ENCODE measurements at places on chromosomes 2 and 18.

GRCh38 chr2:109342930-109343329 is 213.9 kb downstream of the SH3RF3 start:
- DNase-seq, result no peak

GRCh38 chr2:50491541-50492476 is 540.1 kb downstream of the NRXN1 start:
- no peak for DNase-seq

GRCh38 chr2:9954136-9954535 is 2.6 kb downstream of the GRHL1 start:
- DNase-seq, result no peak

DNA sequence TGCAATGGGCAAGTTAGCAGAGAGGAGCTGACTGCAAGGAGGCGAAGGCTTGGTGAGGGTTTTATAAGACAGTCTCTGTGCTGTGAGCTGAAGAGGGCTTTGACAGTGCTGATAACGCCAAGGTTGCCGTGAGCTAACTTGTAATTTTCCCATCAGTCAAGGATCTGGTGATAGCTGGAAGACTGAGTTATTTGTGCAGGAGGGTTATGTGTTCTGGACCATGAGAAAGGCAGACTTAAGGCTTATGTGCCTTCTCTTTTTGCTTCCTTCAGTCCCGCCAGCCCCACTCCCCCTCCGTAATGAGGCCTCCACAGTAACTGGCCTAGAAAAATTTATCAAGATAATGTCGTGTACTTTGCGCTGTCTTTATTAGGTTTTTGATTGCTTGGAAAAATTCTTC is 94.6 kb downstream of the RTP5 start:
- DNase-seq, result peak; percentile 20

DNA sequence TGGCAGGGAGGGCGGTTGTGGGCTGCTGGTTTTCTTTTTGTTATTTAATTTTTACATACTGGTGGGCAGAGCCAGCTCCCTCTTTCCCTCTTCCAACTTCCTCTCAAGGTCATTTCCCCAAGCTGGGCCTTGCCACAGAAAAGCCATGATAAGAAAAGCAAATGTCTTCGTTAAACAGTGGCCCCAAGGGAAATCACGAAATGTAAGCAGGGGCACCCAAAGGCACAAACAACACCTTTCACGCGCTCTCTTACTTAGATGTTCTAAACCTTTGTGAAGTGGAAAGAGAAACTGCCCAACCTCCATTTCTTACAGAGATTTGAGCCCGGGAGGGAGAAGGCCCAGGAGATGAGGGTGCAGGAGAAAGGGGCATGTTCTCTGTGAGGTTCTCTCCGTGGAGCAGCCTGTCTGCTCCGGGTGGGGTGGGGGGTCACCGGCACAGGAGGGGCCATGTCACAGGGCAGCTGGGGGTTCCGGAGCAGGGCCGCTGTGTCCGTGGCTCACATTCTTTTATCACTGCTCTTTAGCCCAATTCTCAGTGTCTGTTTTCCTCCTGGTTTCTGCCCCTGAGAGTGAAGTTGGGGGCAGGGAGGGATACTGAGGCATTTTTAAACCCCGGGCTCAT is 190.7 kb upstream of the GATA6 start:
- no peak for DNase-seq

DNA sequence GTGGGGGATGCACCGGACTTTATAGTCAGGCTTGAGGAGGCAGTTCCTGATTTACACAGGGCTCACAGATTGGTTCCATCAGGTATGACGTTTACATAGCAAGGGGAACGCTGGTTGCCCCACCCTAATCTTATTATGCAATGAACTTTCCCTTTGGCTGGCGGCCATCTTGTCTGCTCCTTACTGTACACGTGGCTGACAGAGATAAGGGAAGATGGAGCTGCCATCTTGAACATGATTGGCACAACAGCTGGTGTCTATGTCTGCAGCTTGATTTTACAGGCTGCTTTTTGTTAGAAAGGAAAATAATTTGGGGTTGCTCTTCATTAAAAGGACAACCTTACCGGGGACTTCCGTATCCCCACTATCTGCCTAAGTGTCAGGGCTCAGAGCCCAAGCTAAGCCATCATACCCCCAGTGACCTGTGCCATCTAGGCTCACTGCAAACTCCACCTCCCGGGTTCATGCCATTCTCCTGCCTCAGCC is 33.5 kb upstream of the ATG16L1 start:
- no peak for DNase-seq

GRCh38 chr2:36770542-36771287 is 74.2 kb downstream of the VIT start:
- DNase-seq, result no peak

DNA sequence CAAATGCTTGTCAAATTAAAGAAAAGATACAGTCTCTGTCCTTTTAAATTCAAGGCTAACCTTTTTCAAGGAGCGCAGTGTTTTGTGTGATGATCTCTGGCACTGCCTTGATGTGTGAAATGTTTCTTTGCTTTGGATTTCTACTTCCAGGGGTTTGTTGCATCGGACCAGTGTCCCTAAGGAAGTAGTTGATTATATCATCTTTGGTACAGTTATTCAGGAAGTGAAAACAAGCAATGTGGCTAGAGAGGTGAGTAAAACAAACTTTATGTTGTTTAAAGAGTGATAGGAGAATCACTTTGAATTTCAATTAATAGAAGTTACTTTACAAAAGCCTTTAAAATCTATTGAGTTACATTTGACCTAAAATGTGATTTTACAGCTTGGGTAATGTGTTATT is 28.8 kb downstream of the HADHB start:
- DNase-seq, result no peak

DNA sequence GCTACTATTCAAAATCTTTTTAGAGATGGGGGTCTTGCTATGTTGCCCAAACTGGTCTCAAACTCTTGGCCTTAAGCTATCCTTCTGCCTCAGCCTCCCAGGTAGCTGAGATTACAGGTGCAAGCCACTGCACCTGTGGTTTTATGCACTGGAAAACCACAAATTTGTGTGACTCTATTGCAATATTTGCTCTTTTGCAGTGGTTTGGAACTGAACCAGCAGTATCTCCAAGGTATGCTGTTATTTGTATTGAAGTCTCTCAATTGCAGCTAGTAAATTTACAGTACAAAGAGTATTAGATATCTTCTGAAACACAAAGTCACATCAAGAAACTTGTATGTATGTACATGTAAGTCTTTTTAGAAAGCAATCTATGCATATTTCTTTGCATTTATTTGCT is 46.2 kb downstream of the PPP4R1 start:
- DNase-seq, result no peak

DNA sequence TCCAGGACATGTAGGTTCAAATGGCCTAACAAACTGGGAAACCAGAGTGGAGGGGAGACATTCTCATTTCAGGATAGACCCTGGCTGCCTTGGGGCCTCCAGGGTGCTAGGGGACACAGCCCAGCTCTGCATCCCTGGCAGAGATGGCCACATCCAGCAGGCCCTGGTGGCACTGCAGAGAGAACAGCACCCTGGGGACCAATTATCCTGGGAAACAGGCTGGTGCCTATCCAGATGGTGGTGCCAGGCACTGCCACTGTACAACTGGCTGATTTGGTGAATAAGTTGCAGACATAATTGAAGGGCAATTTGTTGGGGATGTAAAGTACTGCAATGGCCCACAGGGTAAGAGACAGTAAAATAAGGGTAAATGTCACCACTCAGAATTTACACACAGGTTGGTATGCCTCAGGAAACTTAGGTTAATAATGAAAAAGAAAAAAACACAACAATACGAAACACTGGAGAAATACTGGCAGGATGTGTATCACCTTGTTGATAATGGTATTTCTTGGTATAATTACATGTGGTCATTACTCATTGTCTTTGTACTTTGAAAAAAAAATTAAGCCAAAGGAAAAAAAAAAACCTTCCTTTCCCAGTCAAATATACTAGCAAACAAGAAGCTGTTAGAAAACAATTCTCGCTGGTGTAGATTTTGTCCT is 12.8 kb upstream of the SFTPB start:
- DNase-seq, result no peak

DNA sequence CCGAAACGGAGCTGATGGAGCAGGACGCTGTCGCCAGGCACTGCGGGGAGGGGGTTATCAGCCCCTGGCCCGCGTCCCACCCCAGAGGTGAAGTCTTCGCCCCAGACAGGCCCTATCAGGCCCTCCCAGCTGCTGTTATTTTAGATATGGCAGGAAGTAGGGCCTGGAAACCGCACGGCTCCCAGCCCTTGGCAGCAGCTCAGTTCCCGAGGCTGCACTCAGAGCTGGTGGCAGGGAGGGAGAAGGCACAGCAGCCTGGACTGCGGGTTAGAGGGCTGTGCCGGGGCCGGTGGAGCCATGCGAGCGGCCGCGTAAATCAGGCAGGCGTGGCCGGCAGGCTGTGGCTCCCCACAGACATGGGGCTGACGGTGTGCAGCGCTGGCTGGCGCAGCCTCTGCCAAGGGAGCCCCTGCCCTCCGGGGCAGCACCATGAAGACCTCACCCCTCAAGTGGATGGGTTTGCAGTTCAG is 111.4 kb downstream of the NFATC1 start:
- DNase-seq, result peak; percentile 72

DNA sequence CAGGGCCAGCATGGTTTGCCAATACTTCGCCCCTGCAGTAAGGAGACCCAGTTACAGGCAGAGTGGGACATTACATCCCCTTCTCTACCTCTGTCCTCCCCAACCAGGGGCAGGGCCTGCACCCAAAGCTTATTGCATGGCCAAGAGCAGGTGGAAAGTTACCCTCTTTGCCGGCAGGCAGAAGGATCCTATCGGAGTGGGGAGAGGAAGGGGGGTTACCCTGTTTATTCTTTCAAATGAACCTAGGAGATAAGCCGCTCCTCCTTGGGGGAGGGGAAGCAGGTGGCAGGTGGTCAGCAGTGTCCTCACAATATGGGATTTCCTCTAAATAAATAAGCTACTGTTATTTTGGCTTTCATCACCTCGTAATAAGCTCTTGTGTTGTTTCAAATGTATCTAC is 53.9 kb downstream of the SPATS2L start:
- DNase-seq, result no peak

GRCh38 chr2:233865838-233866237 is 2.3 kb downstream of the MSL3B start:
- no peak for DNase-seq

DNA sequence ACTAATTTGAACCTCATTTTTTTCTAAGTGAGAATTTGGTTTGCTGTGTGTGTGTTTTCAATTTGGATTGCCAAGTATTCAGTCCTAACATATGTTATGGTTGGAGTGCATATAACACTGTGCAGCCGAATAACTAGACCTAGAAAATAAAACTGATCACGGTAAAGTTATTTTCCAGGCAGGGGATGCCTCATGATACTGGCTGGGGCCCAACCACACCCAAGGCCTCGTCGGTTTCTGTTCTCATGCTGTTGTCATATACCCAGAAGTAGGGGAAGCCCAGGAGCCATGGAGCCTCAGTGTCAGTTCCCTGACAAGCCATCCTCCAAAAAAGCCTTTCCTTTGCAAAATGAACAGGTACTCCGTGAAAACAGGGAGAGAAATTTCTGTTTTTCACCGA is 160.2 kb downstream of the GBX2 start:
- no peak for DNase-seq

- peak; percentile 89 for DNase-seq
Measured at GRCh38 chr2:240916571-240917008, 10.5 kb downstream of the CROCC2 start.

DNA sequence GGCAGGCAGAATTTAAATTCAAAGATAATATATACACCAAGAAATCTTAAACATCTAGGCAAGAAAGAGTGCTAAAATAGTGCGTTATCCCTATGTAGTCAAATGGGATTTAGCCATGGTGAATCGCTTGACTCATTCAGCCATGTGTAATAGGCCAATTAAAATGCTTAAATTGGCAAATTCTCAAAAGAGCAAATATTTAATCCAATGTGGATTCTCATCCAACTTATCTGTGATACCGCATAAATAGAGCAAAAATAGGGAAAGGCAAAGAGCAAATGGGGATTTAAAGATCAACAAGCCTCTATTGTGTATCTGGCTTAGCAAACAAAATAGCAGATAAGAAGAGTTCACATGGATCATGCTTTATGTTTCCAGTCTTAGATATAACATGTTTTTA is 123.2 kb upstream of the RPRM start:
- DNase-seq, result no peak

GRCh38 chr2:7788736-7789135 is 871.5 kb downstream of the RNF144A start:
- no peak for DNase-seq

- DNase-seq, result no peak
Measured at GRCh38 chr18:75531212-75531850, 103.8 kb upstream of the SMIM21 start.

DNA sequence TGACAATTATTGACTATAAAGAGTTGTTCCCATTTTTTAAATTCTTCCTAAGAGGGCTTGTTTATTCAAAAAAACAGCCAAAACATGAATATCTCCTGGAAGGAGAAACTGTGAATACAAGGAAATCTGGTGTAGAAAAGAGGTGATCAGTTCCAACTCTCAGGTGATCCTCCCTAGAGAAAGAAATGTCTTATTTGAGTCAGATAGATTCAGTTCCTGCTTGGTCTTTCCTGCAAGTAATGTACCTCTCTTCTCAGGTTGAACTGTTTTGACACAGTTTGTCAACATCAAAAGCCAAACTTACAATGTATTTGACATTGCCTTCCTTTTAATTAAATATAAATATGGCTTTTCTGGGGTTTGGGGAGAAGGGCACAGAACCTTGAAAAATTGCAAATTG is 567.4 kb downstream of the ARHGAP15 start:
- DNase-seq, result no peak

GRCh38 chr18:59814891-59815290 is 84.9 kb upstream of the PMAIP1 start:
- no peak for DNase-seq

GRCh38 chr18:5628512-5629255 is 84.9 kb upstream of the EPB41L3 start:
- DNase-seq, result peak; percentile 71

DNA sequence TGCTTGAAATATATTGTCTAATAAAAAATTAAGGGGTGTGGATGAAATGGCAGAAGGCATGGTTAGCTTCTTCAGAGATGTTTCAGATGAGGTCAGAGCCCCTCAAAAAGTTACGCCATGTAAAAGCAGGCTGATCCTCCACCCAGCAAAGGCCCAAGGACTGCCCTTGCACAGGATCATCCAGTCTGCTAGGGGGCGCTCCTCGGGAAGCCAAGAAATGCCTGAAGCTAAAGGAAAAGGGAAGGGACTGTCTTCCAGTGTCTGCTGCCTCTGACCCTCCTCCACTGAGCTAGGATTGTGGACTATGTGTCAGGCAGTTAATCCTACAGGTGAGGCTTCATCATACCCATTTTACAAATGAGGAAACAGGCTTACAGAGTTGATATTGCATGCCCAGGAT is 33.8 kb upstream of the TEX51 start:
- no peak for DNase-seq
